Left lobe of liver (tissue), 2 donors: ENCODE measurements at places on chromosomes 1 and 21. TPM values are rescaled to one million over a fixed set of nuclear protein-coding genes. Genes with fewer than 3 reads are reported as not detected.

The SPRR1A gene
- total RNA-seq = not detected

- no peak for DNase-seq
These were observed 54.9 kb downstream of the ADAMTS1 start for GRCh38 chr21:26790296-26790695.

GRCh38 chr1:15948595-15949452 is 27.1 kb downstream of the ZBTB17 start:
- no peak for DNase-seq

The LCE1D gene
- total RNA-seq = not detected

- DNase-seq = no peak
These were observed 33.2 kb upstream of the CDC42BPA start for GRCh38 chr1:227351443-227351842.

The RERE gene
- 30.9 TPM for total RNA-seq

DNA sequence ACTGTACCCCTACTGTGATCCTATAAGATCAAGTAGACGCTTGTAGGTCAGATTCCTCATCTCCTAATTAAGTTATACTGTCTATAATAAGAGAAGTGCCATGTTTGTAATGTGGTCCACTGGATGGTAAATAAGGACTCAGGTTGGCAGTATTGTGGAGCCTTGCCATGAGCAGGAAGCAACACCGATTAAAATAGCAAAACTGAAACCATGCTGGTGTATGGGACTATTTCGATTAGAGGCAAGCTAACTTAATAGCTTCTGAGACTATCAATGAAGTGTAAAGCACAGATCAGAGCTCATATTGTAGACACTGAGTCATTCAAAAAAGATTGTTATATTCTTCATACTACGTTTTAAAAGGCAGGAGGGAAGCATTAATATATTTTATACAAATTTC is 348.8 kb downstream of the HHAT start:
- DNase-seq = no peak

GRCh38 chr1:225907341-225907740 is 16.7 kb downstream of the PYCR2 start:
- no peak for DNase-seq

The DEPDC1 gene
- 0.25 TPM for total RNA-seq

The ORC1 gene
- total RNA-seq = 0.38 TPM

- DNase-seq = no peak
These were observed 46.3 kb upstream of the TARBP1 start for GRCh38 chr1:234525099-234525799.

GRCh38 chr1:22754824-22755223 is 44.2 kb downstream of the EPHB2 start:
- DNase-seq = no peak

GRCh38 chr1:217029281-217030157 is 306.3 kb upstream of the ESRRG start:
- DNase-seq = no peak

DNA sequence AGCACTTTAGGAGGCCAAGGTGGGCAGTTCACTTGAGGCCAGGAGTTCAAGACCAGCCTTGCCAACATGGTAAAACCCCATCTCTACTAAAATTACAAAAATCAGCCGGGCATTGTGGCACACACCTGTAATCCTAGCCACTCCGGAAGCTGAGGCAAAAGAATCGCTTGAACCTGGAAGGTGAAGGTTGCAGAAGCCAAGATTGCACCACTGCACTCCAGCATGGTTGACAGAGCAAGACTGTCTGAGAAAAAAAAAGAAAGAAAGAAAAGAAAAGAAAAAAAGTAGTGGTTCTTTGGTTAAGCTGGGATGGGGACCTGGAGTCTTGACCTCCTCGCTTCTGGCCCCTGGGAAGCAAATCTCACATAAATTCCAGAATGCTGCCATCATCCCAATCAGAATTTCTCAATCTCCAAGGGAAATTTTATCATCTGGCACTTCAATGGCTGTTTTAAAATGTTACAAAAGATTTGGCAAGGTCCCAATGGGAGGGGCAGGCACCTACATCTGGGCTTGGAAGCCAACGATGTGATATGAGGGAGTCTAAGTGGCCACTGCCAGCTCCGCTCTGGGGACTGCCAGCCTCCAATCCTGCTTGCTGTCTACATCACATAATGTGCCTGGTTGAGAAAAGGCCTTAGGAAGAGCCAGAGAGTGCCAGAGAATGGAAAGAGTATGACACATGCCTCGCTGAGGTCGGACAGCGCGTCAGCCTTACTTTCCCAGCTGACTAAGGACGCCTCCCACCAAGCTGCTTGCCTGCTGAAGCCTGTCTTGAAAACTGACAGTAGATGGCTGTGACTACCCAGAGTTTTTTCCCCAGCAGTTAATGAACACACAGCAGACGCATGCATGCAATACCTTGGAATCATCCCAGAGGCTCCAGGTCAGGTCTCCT is 42.1 kb upstream of the SRP9 start:
- peak; percentile 81 for DNase-seq

DNA sequence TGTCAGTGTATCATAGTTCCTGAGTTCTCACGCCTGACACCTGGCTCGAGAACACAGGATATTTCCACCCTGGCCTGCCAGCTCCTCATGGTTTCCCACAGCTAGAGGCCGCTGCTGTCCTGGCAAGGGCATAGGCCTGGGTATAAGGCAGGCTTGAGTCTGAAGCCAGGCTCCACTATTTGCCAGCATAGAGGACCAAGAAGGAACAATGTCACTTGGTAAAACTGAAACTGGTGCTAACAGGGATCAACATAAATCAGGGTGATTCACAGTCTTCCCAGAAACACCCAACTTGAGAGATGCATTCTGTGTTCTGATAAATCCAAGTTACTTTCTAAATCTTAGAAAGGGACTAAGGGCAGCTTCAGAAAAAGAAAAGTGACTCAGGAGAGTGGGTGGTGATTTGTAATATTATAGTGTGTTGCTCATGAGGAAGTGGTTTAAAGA is 6.9 kb upstream of the S100A2 start:
- peak; percentile 87 for DNase-seq

- no peak for DNase-seq
These were observed 18.4 kb upstream of the SPATC1L start for GRCh38 chr21:46202592-46203202.

The ACTL8 gene
- total RNA-seq = not detected

GRCh38 chr1:205676002-205676401 is 4.3 kb downstream of the SLC45A3 start:
- DNase-seq = peak; percentile 80

The DNAH14 gene
- 5.9 TPM for total RNA-seq

DNA sequence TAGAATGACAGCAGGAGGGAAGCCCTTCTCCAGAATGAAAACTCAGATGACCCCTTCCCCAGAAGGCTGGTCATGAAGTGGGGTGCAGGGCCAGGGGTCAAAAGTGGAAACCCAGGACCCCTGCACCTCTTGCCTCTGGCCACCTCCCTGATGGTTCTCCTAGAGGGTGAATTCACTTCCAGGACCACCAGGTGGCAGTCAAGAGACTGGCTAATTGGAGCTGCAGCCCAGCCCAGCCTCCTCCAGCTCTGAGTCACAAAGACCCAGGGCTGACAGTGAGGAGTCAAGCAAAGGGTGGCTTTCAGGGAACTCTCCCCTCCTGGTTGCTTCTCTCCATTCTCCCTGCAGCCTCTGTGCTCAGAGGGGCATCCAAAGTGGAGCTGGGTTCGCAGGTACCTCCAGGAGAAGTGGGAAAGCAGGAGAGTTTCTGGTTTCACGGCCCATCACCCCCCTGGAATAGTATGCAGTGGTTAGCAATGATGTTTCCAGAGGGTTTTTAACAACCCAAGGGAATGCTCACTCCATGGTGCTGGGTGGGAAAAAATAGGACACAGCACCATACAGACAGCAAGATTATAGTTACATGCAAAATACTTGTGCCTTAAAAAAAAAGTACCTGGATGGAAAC is 6.1 kb upstream of the EPHB2 start:
- DNase-seq = peak; percentile 79

- no peak for DNase-seq
These were observed 19.1 kb downstream of the RNF223 start for GRCh38 chr1:1054971-1055370.

The LCE1A gene
- not detected for total RNA-seq

DNA sequence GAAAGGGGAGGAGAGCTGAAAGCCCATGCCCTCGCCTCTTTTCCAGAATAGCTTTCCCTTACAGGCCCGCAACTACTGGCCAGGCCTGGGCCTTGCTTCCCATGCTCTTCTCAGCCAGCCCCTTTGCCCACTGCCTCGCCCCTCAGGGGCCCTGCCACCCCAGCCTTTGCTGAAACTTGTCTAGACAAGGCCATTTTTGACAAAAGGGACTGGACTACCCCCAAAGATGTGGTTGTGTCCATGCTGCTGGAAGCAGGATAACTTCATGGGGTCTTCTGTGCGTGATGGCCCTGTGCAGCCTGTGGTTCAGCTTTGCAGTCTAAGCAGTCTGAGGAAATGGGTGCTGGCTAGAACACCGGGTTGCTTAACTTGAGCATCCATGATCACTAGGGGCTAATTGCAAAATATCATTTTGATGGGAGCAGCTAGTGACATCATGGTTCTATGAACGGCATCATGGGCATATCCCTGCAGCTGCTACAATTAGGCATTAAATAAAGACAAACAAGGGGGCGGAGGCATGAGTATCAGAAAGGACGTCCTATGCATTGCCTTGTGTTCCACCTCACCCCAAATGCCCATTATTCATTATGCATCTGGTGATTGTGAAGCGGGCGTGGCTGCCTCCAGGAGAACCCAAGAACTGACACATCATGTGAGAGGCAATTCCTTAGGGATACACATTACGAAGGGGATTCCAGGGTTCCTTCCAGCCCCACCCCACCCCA is 36.8 kb downstream of the NTPCR start:
- DNase-seq = no peak

DNA sequence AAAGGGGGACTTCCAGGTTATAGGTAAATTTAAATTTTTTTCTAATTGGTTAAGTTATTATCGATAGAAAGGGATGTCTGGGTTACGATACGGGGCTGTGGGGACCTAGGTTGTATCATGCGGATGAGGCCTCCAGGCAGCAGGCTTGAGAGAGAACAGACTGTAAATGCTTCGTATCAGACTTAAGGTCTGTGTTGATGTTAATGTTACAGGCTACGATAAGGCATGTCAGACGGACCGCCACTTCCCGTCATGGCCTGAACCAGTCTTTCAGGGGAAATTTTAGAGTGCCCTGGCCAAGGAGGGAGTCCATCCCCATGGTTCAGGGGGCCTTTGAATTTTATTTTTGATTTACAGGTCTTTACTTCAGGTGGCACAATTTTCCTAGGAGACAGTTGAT is 16.7 kb downstream of the ABCG1 start:
- no peak for DNase-seq

The RNU11 gene
- total RNA-seq = not detected

DNA sequence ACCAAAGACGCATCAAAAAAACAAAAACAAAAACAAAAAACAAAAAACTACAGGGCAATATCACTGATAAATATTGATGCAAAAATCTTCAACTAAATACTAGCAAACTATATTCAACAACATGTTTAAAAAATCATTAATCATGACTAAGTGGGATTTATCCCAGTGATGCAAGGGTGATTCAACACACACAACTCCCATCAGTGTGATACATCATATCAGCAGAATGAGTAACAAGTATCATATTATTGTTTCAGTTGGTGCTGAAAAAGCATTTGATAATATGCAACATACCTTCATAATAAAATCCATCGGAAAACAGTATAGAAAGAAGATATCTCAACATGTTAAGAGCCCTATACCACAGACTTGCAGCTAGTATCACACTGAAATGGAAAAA is 953.0 kb downstream of the AMY1C start:
- no peak for DNase-seq

DNA sequence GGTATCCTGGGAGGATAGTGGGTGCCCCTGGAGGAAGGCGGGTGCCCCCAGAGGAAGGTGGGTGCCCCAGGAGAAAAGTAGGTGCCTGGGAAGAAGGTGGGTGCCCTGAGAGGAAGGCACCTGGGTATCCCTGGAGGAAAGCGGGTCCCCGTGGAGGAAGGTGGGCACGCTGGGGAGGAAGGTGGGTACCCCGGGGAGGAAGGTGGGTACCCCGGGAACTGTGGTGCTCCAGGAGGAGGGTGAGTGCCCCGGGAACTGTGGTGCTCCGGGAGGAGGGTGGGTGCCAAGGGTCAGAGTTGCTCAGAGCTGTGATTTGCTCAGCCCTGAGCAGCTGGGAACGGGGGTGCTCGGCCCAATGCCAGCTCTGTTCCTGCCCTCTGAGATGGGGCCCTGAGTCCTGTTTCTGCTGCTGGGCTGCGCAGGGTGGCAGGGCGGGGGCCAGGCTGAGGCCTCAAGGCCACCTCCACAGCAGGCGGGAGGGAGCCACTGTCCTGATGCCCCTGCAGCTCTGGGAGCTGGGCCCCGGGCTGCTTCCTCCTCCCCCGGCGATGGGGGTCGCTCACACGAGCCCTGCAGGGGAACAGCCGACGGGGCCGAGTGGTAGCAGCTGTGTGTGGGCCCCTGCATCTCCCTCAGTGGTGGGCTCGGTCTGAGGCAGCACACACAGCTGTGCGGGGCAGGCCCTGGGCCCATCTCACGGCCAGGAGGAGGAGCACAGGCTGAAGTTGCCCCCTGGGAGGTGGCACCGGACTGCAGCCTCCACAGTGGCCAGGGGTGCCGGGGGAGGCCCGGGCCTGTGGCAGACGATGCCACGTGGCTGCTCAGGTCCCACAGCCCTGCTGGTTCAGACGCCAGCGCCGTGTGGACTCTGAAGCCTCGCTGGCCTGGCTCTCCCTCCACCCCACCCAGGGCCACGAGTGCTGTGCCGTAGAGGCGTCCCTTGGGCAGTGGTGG is 57.4 kb downstream of the SLX9 start:
- no peak for DNase-seq

DNA sequence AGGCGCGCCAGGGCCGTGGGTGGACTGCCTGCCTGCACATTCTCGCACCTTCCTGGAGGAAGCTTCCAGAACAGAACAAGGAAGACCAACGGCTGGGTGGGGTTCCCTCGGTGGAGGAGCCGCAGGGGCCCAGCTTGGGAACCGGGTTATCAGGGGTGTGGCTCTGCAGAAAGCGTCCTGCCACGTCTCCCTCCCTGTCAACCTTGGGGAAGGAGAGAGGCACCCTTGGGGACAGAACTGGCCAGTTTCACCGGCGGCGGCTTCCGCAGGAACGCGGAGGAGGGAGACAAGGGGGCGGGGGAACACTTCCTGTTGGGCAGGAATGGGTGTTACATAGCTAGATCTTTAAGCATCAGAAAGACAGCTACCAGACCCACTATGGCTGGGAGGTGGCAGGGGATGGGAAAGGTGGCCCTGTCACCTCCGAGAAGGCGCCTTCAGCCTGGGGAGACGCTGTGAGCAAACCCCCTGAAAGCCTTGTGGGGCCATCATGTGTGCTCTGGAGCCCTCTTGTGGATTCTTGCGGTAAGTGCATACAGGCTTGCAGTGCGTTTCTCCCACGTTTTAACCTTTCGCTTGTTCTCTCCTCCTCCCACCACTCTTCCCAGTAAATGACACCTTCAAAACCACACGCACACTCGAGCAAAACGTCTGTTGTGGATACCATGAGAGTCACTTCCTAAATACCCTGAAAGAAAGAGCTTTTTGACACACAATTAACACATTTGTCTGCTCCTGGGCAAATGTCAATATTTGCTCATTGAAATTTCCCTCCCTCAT is 3.8 kb upstream of the PLEKHA6 start:
- peak; percentile 73 for DNase-seq

- no peak for DNase-seq
These were observed 856.3 kb upstream of the B3GALT2 start for GRCh38 chr1:194042736-194043135.

GRCh38 chr1:210527091-210527490 is 198.4 kb downstream of the HHAT start:
- DNase-seq = no peak

The LCE3D gene
- not detected for total RNA-seq

The RGS5 gene
- 10.1 TPM for total RNA-seq
